AG08396 (cell line): ENCODE measurements at places on chromosomes 6 and 20.
A peak's percentile ranks its signal among the peaks of the same experiment; 100 is the strongest.

DNA sequence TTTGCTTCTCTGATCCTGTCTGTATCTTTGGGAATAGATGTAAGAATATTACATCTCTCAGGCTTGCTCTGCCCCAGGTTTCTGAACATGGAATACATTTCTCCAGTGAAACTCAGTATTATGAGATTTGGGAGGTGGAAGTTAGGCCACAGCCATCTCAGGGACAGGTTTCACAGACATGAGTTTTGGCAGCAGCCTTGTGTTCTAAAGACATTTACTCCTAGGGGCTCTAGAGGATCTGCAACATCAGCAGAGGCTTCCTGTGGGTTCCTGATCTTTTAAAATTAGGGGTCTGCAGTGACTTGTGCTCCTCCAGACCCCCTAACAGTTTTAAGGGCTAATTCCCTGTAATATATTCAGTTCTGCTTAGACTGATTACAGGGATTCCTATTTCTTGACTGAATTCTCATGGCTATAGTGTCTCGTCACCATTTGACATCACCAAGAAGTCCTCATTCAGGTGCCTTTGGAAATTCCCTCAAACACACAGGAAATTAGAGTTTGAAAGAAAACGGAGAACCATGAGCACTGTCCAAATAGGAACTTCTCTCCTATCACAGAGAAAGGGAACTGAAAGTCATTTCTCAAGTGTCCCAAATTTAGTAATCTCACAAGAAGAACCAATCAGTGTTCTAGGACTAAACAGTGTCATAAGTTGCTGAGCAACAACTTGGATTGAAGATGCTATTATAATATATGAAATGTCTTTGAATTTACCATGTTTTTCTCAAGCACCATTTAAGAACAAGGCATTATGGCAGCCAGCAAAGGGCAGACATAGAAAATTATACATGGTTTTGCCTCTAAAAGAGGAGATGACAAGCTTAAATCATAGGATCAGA, 2.5 kb upstream of the HLA-DRA start:
- DNase-seq, result peak; percentile 15

DNA sequence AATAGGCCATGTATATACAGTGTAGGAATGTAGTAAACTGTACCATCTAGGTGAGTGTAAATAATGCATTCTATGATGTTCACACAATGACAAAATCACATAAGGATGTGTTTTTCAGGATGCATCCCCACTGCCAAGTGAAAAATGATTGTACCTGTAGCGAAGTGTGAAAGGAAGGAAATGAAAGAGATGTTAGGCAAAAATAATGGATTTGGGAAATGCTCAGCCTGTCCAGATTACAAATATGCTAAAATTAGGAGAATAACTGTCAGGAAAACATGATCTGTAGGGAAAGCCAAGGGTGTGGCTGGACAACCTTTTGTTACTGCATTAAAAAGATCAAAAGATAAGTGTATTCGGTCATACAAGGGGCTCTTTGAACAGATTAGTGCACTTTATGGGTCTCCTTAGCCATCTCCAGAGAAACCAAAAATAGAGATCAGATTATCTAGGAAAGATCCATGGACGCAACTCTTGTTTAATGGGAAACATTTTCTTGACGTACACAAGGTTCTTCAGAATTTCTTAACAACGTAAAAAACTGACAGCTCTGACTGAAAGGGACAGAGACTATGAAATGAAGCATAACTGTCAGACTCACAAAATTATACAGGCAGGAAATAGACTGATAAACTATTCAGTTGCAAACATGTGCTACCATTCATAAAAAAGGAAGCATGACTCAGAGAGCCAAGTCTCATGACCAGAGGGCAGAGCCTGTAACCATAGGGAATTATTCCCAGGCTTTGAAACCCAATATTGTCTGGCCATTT, 253.6 kb upstream of the RAB32 start:
- DNase-seq, result peak; percentile 22

- peak; percentile 35 for DNase-seq
These were observed 37.2 kb downstream of the EDN1 start for GRCh38 chr6:12327391-12327790.

DNA sequence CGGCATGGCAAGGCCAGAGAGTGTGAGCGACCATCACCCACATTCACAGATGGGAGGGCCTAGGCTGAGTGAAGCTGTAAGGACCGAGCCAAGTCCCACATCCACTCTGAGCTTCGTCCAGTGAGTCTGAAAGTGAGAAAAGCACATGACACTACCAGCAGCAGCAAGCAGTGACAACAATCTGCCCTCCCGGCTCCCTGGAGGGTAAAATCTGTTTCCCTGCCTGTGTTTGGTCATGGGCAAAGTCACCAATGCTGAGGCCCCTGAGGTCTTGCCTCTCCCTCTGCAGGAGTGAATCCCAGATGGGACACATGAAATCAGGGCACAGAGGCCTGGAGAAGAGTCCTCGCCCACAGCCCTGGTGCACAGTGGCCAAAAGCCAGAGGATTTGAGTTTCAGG, 6.4 kb upstream of the CST7 start:
- DNase-seq, result no peak

DNA sequence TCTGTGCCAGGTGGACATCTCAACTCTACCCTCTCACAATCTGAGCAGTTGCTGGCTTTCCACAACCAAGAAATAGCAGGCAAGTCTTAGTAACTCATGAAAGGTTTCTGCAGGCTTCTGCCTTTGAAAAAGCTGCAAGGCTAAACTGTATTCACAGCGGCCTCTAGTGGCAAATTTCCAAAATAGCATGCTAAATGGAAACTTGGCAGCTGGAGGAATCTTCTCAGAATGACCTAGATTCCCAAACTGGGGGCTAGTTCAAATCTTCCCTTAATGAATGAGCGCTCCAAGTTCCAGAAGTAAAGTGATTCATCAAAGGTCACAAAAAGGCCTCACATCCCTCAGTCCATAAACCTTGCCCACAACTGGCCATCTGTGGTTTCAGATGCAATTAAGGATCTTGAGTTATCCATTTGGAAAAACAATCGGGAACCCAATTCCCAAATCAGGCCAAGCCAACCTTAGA, 11.9 kb upstream of the CPNE5 start:
- peak; percentile 65 for DNase-seq

- DNase-seq, result no peak
These were observed 4.1 kb downstream of the HLA-A start for GRCh38 chr6:29946223-29947076.

GRCh38 chr6:130424710-130425109, 58.9 kb downstream of the TMEM200A start:
- no peak for DNase-seq

DNA sequence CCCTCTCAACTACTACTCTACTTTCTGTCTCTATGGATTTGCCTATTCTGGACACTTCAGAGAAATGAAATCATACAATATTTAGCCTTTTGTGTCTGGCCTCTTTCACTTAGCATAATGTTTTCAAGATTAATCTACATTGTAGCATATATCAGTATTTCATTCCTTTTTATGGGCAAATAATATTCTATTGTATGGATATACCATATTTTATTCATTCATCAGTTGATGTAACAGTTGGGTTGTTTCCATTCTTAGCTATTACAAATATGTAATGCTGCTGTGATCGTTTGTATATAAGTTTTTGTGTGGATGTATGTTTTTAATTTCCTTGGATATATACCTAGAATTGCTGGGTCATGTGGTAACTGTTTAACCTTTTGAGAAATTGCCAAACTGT, 23.4 kb downstream of the FAM184A start:
- no peak for DNase-seq

GRCh38 chr6:9745966-9746365, 668.9 kb downstream of the TFAP2A start:
- DNase-seq, result no peak

- peak; percentile 13 for DNase-seq
These were observed 37.5 kb downstream of the NOX3 start for GRCh38 chr6:155418017-155418761.

DNA sequence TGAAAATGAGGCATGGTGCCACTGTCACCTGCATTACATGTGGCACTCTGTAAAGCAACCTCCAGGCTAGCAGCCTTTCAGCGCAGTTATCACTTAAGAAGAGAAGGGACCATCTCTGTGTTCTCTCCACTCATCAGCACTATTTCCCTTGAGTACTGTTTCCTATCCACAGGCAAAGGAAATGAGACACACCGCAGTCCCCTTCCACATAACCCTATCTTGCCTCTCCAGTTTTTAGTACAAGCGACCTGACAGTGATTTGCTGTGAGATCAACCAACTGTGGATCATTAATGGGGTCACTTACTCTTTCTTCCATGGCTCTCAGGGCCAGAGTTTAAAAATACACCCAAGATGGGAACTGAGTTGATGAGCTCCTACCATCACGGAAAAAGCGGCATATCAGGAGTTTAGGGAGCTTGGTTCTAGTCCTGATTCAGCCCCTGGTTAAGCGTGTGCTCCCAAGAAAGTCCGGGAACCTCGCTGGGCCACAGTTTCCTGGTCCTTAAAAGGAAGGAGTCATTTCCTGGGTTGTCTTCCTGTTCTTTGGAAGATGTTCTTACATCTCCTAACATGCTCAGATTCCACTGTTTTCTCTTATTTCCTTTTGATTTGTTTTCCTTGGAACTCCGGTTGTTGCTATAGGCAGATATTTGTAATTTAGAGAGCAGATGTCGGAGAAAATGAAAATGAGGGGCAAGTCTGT, 27.3 kb downstream of the PRDM1 start:
- DNase-seq, result no peak

GRCh38 chr6:38155621-38156204, 336.2 kb downstream of the ZFAND3 start:
- DNase-seq, result no peak

- DNase-seq, result no peak
These were observed 37.4 kb upstream of the FAM83C start for GRCh38 chr20:35329435-35330139.

- no peak for DNase-seq
These were observed 43.6 kb downstream of the KIAA1755 start for GRCh38 chr20:38216746-38217595.

DNA sequence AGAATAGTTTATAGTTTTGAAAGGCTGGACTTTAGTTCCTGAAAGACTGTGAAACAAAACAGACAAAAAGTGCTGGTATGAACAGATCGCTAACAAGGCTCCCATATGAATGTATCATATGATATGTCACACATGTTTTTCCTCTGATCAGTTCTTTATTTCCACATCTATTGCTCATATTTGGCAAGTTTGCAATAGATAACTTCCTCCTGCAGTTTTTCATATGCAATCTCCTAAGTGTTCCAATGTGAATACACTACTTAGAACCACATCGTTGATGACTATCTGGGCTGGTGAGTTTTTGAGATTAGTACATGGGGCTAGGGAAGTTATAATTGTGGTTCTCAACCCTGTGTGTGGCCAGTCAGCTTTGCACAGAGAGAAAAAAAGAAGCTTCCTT, 23.1 kb downstream of the CRYBG1 start:
- no peak for DNase-seq

- no peak for DNase-seq
These were observed 124.9 kb downstream of the TIAM2 start for GRCh38 chr6:155120034-155120433.

- peak; percentile 44 for DNase-seq
These were observed 184.9 kb downstream of the TINAG start for GRCh38 chr6:54493138-54493537.

- no peak for DNase-seq
These were observed 860.2 kb upstream of the MAP3K7 start for GRCh38 chr6:91447081-91447480.

- no peak for DNase-seq
These were observed 21.2 kb upstream of the ELOVL5 start for GRCh38 chr6:53369876-53370515.

DNA sequence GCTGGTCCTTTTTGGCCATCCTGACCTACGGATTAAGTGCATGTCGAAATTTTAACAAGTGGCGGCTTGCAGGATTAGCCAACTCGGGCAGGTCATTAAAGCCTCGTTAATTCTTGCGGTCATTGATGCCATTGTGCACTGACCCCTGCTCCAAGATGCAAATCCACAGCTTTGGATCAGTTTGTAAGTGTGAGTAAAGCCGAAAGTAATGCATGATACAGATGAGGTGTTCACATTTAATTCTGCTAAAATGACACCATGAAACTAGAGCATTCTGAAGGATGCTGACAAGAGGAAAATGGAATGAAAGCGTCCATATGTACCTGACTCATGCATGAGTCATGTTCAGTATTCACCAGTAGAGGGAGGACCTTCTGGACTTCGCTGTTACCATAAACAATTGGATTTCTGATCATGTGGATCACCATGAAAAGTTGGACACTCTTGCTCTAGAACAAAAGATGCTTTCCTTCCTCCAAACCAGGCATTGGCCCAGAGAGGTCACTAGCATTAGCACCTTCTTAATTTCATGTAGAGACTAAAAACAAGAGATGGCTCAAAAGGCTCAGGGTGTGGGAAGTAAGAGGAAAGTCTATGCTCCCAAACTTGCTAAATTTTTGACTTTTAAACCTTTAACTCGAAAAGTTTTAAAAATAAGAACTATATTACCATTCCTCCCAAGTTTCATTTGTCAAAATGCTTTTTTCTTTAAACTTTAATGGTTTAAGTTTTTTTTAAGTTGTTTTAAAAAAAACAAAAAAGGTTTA, 48.0 kb downstream of the MUC22 start:
- DNase-seq, result peak; percentile 84

- DNase-seq, result peak; percentile 72
These were observed 13.8 kb downstream of the FOXQ1 start for GRCh38 chr6:1325461-1326309.

DNA sequence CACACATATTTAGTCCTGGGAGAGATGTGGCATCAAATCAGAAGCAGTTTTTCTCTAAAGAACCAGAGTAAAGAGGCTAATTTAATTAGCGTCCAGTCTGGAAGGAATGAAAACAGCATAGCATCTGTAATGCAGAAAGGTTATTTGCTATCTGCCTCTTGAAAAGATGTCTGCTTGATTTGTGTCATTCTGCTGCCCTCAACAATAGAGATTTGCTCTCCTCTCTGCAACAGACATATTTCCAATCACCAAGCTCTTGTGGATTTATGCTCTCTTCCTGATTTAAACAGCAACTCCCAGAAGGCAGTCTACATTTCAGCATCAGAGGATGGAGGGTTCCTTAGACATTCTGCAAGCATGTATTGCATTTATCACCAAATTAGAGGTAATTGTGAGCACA, 53.5 kb upstream of the AKAP12 start:
- DNase-seq, result no peak

GRCh38 chr6:15249371-15250019, 3.6 kb downstream of the JARID2 start:
- DNase-seq, result no peak

GRCh38 chr6:117550618-117551242, 51.6 kb downstream of the GOPC start:
- DNase-seq, result no peak

GRCh38 chr6:87641065-87641692, 51.2 kb downstream of the ORC3 start:
- no peak for DNase-seq
